Progenitor cell of endocrine pancreas (in vitro differentiated cells): ENCODE measurements at places on chromosomes 7 and 10.

DNA sequence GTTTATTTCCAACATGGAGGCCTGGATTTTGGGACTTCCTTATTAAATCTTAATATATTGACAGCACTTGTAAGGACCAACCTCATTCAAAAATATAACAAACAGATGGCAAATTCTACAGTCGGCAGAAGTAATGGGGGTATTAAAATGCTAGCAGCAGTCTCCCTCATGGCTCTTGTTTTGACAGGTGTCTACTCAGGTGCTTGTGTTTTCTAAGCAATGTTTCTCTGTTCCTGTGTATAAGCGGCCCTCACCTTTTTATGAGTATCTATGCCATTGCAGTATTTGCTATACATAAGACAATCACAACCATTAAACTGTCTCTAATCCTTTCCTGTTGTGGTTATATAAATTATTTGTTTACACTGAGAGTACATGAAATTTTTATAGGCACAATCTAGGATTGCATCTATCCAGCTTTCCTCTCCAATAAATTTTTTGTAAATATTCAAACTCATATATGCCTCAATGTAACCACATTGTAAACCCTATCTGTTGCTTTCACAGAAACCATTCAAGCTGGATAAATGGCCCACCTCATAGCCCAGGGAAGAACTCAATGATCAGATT lies 65.4 kb upstream of the LRRTM3 start:
- no peak for DNase-seq

DNA sequence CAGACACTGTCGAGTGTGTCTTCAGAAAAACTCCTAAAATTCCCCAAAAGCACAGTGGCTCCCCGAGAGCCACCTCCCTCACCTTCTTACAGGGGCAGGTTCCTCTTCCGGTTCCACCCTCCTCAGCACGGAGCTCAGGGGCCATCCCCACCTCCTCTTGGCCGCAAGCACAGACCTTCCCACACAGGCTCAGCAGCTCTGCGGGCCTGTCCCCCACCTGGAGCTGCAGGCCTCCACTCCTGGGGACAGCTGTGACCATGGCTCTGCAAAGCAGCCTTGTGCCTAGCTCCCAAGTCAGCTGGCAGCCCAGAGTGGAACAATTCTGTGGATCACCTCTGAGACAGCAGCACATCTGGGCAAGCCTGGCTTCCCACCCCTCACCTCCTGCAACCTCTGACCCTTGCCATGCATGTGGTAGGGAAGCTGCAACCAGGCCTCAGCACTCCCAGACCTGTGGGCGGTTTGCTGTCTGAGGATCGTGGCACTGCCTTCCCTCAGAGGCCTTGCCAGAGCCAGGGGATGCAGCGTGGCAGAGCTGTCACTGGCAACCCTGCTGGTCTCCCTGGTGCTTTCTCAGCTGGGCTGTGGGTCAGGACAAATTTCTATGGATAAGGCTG lies 79.7 kb downstream of the ALOX5 start:
- no peak for DNase-seq

DNA sequence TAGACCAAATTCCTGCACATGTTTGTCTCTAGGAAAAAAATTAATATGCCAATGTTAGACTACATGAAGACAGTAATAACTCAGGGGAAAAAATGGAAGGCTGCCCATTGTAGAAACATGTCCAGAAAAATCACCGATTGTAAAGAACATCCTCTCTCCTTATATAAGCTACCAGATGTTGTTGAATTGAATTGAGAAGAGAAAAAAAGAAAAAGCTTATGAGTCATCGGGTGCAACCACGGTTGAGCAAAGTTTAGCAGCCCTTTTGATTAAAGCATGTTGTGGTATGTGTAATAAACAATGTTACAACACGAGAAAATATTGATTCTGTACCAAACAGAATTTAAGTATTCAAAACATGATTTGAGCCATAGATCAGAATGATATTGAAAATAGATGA lies 102.3 kb upstream of the ARHGAP21 start:
- no peak for DNase-seq

DNA sequence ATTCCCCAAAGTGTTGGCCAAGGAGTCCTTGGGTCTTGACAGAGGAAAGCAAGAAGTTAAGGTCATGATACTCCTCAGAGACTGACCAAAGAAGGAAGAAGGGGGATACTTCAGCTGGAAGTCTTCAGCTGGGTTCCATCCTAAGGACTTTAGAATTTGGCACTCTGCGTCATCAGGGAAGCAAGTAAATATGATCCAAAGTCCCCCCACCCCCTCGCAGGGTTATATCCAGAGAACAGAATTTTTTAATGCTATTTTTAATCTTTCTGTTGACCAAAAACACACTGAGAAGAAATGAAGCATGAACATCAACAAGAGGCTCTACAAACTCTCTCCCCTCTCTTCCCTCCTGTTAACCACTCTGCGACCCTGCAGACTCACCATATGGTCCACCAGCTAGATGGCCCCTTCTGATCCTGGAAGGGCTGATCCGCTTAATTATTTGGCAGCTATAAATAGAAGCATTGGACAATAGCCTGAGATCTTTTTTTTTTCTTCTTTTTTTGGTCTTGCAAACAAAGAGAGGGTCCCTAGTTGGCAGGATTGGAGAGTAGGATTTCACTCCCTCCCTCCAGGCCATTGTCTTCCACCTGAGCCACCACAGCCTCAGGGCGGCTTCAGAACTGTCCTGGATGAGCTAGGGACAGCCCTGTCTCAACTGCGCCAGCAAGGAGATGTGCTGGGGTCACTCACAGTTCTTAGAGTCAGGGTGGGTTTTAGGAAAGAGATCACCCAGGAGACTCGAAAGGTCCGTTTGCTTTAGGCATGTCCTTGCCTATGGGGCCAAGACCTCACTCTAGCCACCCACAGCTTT lies 196.0 kb downstream of the KCNMA1 start:
- no peak for DNase-seq

GRCh38 chr10:77560471-77560870 lies 77.1 kb downstream of the KCNMA1 start:
- no peak for DNase-seq

DNA sequence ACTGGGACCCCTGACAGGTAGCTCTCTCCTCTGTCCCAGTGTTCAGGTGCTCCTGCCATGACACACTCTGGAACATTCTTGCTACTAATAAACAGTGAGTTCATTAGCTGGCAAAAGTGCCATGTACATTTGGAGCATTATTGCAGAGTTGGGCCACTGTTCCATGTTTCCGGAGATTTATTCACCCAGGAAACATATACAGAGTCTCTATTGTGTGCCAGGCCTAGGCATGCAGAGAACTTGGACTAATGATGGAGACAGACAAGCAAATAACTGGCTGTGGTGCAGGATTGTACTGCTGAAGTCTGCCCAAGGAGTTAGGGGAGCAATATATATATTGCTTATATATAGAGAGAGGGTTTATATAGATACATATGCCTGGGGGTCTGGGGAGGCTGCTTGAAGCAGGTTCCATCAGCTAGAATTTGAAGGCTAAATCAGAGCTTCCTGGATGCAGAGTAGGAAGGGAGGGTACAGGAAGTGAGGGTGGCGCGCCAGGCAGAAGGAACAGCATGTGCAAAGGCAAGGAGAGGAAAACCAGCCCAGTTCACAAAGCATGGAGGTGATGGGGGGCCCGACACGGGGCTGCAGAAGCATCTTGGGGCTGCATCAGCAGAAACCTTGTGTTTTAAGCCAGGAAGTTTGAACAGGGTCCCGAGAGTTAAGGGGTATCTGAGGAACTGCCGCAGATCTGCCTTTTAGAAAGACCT lies 22.7 kb upstream of the EEPD1 start:
- no peak for DNase-seq

GRCh38 chr10:123781324-123781900 lies 110.2 kb downstream of the CPXM2 start:
- DNase-seq = no peak
